ENCODE measurements at places on chromosomes 5 and 9.

DNA sequence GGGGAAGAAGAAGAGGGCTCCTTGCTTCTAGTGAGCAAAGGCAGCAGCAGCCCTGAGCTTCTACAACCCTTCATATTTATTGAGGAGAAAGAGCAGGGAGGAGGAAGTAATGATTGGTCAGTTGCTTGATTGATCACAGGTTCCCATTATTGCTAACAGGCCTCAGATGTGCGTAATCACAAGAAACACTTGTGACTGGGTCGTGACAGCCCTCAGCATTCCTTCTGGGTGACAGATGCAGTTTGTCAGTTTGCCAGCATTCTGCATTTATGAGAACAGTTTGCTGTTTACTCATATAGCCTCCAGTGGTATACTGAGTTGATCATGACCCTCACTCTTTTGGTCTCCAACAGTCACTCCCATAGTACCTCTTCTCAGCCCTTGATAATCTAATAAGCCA lies 111.5 kb upstream of the TNC start:
- no peak for DNase-seq

DNA sequence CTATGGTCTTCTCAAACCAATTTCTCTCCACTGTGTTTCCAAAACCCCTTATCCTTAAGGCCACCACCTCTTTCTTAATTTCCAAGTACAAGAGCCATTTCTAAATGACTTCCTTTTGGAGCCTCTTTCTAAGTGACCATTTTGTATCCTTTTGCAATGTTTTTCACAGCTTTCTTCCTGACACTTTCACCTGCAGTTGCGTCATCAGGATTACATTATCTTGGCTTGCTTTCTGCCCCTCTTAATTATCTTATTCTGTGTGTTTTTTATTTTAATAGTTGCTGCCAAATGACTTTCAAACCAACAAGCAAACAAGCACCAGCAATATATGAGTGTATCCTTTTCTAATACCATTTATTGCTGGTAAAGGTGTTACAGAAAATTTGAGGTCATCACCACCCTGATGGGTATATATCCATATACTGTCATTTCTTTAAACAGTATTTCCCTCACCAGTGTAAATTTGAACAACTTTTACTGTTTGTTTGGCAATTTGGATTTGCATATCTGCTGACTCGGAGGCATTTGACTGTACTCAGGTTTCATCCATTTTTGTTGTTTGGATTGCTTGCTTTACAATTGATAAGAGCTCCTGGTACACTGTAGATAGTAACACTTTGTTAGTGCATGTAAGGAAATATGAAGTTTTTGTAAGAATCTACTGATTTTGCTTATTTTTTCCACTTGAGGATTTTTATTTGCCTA lies 5.4 kb upstream of the ANXA1 start:
- DNase-seq, result no peak

DNA sequence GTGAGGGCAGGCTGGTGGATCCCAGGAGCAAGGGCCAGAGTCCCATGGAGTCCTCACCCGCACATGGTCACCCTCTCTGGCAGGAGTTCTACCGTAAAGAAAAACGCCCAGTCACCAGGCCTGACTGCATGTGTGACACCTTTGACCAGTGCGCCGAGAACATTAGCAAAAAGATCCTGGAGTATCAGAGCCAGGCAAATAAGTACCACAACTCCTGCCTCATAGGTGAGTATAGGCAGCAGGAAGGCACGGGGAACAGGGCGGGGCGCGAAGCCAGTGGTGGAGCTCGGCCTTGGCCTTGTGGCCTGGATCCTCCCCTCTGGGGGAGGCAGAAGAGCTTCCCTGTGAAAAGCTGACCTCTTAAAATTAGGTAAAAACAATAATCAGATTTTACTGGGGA lies 45.4 kb upstream of the TDRD7 start:
- no peak for DNase-seq

- DNase-seq, result no peak
These were observed 342.4 kb upstream of the GRIA1 start for GRCh38 chr5:153147891-153148623.

DNA sequence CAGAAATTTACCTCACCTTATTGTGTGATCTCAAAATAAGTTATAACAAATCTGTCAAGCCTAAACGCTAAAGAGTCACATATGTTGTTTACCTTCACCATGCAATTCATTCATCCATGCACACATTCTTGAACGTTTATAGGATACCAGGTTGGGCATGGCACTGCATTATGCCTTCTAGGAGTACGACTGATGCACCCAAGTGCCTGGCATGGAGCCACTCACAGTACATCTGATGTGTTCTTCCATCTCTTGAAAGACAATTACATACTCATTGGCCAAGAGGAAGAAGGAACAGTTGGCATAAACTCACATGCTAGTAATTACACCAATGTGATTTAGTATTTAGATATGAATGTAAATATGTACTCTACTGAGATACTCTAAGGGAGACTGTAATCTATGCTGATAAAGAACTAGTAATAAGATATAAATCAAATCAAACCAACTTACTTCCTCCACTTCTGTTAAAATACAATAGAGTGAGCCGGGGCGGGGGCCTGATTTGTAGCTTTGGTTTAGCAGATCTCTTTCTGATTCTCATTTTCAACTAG lies 90.7 kb downstream of the LPAR1 start:
- no peak for DNase-seq

DNA sequence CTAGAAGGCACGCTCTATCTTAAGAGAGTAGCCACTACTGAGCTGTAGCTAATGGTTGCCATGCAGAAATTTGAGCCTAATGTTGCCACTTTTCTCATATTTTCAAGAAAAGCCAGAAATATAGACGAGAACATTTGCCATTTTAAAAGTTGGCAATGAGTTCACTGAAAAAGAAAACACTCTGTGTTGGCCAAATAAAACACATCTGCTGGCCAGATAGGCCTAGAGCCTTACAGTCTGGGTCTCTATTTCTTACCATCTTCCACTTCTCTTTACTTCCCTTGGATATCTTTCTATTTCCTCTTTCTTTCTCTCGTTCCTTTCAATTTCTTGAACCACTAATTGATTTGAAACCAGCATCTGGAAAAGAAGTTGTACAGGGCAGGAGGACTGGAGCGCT lies 36.6 kb upstream of the VCAN start:
- no peak for DNase-seq

DNA sequence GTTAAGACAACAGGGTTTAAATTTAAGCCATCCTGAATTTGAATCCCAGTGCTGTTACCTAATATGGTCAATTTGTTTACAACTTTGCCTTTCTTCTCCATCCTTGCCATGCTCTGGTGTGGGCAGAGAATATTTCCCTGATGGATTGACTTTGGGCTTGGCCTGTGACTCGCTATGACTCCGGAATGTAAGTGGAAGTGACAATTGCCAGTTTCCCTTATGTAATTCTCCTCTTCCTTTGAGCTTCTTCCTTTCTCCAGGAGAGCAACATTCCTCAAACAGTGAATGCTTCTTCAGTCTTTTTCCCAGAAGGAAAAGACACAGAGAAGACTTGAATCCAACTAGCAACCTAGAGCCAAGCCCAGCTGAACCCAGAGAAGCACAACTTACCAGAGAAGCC lies 159.1 kb downstream of the LURAP1L start:
- no peak for DNase-seq

GRCh38 chr5:122009436-122009835 lies 47.7 kb downstream of the SRFBP1 start:
- no peak for DNase-seq

DNA sequence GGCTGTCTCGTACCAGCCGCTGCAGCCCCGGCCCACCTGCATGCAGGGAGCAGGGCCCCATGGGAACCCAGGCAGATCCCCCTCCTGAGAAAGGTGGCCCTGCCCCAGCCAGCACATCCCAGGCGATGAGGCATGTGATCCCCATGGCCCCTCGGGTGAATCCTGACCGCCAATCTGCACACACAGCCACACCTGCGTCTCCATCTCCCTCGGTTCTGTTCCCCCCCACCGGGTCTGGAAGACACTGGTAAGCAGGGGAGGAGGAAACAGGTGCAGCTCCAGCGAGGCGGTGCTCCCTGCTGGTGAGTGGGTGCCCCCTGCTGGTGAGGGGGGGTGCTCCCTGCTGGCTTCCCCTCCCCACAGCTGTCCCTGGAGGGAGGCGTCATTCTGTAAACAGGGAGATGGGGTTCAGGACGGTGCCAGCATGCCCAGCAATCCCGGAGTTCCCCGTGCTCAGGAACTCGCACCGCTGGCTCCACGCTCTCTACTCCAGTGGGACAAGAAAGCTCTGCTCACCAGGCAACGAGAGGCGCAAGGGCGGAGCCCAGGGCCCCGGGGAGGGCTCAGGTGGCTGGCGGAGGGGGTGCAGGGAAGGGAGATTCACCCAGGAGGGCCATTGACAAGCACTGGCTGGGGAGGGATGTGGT lies 28.4 kb upstream of the SLC12A7 start:
- peak; percentile 74 for DNase-seq

GRCh38 chr5:154850255-154851062 lies at the start of gene FAXDC2:
FAXDC2 (minus strand) TSS chr5:154850603; CDS start chr5:154838178, 12,425 bp downstream.
- DNase-seq, result no peak

DNA sequence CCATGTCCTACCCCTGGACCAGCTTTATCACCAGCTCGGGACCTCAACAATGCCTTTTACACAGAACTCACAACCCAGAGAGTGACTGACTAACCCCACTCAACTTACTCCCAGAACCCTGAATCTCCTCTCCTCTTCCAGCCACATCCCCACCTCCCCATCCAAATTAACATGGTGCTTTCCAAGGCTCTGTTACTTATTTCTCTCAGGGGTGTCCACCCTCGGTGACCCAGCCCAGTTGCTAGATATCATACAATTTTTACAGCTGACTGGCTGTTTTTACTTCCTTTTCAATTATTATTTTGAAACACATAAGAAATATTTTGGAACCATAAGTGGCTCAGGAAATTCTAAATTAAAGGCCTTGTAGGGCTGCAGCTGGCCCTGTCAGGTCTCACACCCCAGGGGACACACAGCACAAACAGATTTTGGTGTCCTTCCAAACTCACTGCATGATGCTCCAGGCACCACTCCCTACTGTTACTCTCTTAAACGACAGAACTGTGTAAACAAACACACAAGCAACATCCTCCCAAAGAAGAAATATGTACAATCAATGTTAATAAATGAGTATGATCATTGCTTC lies 180.6 kb downstream of the ADAMTS12 start:
- DNase-seq, result no peak

GRCh38 chr9:23672151-23672550 lies 153.9 kb downstream of the ELAVL2 start:
- no peak for DNase-seq

DNA sequence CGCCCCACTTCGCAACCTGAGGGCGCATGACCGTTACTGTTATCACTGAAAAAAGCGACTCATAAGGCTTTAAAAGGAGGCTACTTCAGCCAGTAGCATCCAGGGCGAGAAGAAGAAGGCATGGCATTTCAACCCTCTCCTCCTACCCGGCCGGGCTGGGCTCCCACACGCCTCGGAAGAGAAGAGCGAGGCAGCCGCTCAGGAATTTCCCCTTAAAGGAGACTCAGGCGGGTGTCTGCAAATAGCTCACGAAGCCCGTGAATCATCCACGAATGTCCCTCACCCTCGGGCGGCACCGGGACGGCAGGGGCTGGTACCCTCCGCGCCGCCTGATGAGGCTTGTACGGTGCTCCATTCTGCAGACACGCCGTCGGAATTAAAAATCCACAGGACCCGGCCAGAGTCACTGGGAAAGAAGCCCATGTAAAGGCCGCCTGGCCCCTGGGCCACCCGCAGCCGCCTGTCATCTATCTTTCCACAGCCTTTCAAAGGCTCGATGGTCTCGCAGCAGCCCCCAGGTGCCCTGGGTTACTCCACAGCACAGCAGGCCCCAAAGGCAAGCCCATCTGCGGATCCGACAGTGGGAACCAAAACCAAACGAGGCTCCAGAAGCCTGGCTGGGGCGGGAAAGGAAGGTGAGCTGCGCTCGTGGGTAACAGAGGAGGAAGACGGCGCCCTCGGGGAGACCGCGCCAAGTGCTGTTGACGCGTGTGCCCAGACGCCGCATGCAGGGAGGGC lies 11.8 kb downstream of the SLC12A7 start:
- DNase-seq, result no peak

DNA sequence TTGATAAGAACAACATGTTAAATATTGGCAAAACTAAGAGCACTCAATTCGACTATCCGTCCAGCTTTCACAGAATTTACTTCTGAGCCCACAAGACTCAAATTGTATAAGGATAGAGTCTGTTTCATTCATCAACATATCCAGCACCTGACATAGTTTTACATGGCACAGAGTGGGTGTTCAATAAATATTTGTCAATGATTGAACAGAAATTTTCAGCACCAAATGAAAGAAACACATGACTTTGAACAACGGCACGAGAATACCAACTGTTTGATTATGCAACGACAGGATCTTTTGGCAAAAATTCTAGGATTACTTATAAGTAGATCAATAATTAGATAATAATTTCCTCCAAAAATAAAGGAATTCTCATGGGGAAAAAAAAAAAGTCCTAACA lies 41.8 kb downstream of the SKP2 start:
- no peak for DNase-seq

- DNase-seq, result no peak
These were observed 20.0 kb upstream of the NPM1 start for GRCh38 chr5:171367424-171368370.

GRCh38 chr9:132810314-132810713 lies 67.8 kb downstream of the AK8 start:
- no peak for DNase-seq

DNA sequence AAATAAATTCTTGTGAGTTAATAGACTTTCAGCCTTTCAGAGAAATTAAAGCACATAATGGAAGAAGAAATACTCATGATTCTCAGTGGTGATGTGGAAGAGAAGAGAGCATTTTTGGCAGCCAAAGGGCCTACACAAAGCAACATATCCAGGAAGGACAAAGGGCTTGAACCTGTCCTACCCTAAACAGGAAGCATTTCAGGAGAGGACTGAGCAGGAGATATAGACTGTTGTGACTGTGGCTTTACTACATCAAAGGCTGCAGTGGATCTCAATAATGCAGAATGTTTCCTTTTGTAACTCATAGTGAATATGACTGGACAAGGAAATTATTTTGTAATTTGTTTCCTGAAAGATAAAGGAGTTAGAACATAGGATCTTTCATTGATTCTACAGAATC lies 1.3 kb upstream of the PARP8 start:
- no peak for DNase-seq

DNA sequence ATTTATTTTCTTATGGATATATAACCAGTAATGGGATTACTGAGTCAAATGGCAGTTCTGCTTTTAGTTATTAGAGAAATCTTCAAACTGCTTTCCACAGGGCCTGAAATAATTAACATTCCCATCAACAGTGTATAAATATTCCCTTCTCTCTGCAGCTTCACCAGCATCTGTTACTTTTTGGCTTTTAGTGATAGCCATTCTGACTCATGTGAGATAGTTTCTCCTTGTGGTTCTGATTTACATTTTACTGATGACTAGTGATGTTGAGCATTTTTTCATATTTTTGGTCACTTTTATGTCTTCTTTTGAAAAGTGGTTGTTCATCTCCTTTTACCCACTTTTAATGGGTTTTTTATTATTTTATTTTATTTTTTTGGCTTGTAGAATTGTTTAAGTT lies 1290.3 kb upstream of the CDH9 start:
- DNase-seq, result no peak

GRCh38 chr9:125235804-125236519 lies 5.2 kb downstream of the HSPA5 start:
- DNase-seq, result no peak

Measured in activated T-cell treated with anti-CD3 and anti-CD28 coated beads for 4 hours (primary cell).